ENCODE measurements at places on chromosomes 2 and 18.

DNA sequence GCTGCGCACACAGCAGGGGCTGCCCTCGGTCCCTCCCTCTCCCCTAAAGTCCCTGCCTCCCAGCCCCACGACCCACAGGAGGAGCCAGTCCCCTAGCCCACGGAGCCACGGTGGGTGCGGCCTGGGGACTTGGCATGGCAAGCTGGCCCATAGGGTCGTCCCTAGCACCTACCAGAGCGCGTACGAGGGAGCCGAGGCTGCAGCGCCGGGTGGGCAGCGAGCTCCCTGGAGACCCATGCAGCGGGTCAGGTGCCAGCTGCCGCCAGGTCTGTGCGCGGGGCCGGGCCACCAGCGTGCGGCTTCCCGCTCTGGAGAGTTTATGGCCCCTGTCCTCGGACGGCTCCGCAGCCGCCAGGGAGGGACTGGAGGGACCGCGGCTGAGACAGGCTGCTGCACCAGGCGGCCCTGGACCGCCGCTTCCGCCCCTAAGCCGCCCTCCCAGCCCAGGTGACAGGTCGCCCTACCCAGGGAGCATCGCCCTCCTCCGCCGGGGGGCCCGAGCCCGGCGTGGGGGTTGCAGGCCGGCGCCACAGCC is 273.6 kb downstream of the CCDC74A start:
- no peak for DNase-seq

DNA sequence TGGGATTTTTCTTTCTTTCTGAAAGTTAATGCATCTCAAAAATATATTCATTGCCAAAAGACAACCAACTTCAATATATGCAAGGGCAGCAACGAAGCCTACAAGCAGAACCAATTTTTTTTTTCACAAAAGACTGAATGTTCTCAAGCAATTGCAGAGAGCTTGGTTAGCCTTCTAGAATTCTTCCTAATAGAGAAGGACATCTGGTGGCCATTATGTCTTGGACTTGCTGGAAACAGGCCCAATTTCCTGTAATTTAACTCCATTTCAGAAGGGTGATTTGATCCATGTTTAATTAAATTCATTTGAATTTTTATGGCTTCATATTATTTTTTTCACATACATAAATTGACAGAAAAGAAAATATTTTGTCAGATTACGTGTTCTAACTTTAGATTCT is 208.0 kb downstream of the TPGS2 start:
- DNase-seq: peak; percentile 13

DNA sequence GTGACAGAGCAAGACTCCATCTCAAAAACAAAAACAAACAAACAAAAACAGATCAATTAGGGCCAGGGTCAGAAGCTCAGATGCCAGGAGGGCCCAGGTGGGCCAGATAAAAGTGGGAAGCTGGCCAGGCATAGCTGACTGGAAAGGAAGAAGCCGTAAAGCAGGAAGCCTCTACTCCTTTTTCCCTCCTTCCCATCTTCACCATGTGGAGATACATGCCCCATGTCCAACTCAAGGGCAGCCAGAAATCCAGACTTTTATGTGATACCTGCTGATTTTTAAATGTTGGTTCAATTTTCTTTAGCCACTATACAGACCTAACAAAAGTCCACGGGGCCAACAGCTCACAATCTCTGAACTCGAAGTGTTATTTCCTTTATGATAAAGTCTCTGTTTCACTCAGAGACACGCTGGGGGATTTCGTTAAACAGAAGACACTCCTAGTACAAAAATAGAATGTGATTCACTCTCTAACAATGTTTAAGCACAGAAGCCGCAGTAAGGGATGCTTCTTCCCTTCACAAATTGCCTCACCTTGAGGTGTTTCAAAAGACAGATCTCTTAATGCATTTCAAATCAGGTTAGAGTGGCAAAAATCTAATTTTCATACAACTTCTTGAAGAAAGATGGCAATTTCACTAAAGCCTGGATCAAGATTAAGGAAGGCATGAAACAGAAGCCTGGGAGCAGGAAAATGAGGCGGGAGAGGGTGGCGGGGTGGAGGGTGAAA is 14.0 kb downstream of the TMEM247 start:
- peak; percentile 69 for DNase-seq

DNA sequence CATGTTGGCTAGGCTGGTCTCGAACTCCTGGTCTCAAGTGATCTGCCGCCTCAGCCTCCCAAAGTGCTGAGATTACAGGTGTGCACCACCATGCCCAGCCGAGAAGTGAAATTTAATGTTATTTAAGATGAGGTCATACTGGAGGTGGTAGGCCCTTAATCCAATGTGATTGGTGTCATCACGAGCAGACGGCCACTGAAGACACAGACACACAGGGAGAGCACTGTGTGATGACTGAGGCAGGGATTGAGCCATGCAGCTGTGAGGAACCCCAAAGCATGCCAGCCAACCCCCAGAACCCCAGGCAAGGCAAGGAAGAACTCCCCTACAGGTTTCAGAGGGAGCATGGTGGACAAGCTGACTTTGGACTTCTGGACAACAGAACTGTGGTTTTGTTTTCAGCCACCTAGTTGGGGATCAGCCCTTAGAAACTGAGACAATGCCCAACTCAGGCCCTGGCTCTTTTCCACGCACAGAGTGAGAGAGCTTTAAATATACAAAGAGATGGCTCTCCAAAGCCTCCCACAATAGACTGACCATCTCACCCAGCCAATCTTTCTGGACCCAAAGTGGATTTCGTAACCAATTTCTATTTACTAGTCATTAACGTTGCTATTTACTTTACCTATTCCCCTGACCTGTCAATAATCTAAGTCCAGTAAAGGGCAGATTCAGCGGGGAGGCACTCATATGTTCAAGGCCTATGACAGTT is 34.2 kb downstream of the TBC1D8 start:
- DNase-seq: no peak

DNA sequence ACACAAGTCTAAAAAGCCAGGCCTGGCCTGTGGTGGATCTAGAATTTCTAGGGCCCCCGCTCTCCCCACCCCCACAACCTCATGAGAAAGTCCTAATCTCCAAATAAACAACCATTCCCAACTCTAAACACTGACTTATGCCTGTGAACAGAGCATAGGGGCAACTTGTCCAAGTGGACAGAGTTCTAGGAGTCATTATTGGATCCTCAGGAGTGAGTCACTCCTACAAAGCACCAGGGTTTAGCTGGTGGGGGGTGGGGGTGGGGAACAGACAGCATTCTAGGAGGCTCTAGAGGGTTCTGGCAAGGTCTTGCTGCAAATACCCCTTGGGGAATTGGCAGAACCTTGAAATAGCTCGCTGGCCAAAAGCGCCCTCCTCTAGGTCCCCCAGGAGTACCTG is 83.3 kb downstream of the ZCCHC2 start:
- DNase-seq: no peak

DNA sequence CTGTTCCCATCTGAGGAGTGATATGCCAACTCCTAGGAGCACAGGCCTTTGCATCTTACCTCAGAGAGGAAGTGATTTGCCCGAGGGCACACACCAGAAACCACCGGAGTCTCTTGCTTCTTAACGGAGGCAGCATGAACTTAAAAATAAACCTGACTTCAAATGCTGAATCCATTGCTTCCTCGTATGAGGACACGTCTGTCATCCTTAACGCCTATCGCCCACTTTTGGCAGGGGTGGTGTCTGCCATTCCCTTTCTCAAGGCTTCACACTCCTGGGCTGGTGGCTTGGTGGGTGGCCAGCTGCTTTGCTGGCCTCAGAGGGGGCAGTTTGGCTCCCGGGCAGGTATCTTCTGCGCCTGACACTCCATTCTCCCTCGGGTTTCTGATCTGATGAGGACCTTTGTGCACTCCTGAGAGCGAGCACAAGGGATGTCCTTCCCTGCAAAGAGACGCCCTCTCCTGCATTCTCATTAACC is 1.1 kb upstream of the PREB start:
- no peak for DNase-seq
